ENCODE measurements at places on chromosomes 12 and 14.

DNA sequence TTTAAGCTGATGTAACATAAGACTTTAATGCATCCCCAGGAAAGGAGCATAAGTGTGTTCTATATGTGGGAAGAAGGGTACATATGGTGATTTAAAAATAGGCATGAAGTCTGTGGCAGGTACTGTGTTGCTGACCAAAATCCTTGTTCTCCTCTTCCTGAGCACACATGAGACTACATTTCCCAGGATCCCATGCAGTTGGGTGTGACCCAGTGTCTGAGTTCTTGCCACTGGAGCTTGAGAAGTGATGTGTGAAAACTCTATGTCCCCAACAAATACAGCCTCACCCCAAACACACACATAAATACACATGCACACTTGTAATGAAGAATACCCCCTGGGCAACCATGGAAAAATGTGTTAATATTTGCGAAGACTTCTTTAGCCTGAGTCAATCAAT lies 8.5 kb upstream of the SMIM10L1 start:
- no peak for DNase-seq

- DNase-seq, result no peak
Measured at GRCh38 chr14:33602396-33602795, 348.5 kb downstream of the EGLN3 start.

DNA sequence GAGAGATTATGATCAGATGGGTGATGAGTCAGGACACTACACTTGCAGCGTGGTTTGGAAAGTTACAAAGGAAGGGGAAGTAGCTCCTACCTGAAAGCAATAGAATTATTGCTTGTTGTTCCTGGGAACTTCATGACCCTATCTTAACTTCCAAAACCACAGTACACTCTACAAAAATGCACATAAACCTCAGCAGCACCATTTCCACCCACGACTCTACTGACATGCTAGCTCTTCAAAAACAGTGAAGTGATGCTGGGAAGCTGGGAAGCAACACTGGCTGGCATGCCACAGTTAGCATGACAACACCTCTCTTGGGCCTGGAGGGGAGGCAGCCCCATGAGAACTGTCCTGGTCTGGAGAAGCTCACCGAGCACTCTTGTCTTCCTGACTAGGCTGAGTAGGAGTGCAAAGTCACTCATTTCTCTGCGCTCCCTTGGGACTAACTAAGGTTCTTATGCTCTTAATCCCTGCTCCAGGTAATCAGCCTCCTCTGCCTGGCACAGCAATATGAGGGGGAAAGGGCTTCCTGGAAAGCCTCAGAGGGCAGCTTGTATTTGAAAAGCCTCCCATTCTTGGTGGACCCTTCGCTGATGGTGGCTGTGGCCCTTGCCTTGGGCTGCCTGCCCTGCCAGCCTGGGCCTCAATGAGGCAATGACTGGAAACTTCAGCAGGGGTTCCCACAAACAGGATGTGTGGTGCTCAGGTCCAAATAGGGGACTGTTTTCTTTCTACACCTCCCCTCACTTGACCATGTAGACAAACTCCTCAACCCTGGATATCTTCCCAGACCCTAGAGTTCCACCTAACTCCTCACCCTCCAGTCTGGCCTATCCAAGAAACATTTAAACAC lies 1.2 kb downstream of the KRT3 start:
- no peak for DNase-seq

GRCh38 chr12:102351322-102351721 lies 129.0 kb downstream of the IGF1 start:
- no peak for DNase-seq

DNA sequence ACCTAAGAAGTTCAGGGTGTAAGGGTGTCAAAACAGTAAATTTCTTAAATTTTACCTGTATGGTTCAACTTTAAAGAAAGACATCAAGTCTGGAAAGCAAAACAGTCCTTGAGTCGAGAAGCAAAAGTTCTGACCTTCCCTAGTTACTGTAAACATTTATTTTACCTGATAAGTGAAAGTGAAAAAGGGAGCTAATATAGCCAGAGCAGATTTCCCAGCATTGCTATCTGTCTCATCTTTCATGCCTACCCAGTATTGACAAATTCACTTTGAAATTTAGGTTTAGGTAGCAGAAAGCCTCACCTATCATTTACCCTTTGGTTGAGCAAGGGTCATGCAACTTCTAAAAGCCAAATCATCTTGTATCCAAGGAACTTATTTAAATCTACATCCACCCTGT lies 24.5 kb downstream of the SLC38A4 start:
- DNase-seq, result no peak

- DNase-seq, result no peak
Measured at GRCh38 chr12:65631621-65632111, 192.6 kb upstream of the HMGA2 start.

DNA sequence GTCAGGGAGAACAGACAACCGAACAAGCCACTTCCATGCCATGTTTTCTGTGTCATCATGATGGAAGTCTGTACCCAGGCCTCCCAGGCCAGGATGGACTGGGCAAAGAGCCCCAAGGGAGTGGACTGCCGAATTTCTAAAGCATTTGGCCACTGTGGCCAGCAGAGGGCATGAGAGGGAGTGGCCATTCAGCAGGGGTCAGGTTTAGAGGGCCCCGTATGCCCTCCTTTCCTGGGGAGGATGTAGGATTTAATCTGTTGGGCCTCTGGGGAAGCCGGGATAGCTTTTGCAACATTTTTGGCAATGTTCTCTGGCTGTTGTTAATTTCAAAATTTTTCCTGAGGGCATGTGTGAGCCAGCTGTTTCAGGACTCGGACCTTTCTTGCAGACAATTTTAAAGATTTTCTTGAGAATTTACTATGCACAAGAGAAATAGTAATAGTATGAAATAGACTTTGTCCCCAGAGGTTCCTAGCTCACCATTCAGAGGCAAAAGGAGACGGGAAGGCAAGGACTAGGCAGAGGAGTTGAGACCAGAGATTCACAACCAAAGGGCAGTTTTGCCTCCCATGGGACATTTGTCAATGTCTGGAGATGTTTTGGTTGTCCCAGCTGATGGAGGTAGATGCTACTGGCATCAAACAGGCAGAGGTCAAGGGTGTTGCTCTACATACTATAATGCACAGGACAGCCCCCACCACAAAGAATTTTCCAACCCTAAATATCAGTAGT lies 18.0 kb downstream of the ACACB start:
- DNase-seq, result no peak

DNA sequence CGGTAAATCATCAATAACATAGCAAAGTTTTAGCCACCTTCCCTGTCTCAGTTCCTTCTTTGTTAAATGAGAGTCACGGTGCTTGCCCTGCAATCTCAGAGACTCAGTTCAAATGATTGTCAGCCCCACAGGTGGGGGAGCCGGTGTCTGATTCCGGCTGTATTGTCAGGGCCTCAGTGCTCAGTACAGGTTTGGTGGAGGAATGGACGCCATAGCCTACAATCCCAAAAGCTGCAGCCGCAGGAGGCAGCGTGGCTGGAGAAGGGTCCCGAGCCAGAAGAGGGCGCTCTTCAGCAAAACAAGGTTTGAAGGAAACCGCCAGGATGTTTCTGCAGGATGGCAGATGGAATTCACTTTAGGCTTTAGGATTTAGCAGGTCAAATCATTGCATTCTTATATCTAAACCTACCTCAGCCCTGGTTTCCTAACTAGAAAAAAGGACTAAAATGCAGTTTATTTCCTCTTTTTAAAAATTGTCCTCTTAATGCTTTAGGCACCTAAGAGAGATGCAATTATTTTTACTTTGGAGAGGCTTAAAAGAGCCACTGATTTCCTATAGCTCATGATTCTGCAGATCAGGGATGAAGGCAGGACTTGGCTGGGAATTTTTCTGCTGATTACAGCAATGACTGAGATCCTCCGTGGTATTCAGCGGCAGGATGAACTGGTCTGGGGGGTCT lies 29.2 kb downstream of the FOS start:
- peak; percentile 53 for DNase-seq

GRCh38 chr12:104752016-104752415 lies 206.1 kb downstream of the SLC41A2 start:
- DNase-seq, result no peak

GRCh38 chr12:55063291-55063690 lies 43.5 kb downstream of the NEUROD4 start:
- no peak for DNase-seq

DNA sequence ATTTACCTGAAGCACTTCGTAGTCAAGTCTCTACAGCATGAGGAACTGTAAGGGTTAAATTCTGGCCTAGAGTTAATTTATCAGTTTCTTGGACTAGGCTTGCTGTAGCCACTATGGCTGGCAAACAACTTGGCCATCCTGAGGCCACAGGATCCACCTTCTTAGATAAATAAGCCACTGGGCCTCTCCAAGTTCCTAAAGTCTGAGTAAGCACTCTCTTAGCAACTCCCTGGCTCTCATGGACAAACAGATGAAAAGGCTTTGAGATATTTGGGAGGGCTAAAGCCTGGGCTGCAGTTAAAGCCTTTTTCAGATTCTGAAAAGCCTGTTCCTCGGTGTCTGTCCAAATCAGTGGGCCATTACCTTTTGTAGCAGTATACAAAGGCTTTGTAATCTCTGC lies 675.0 kb downstream of the TMEM121 start:
- DNase-seq, result no peak
